HuH-7.5 (cell line): ENCODE measurements at places on chromosomes 2 and 18.

DNA sequence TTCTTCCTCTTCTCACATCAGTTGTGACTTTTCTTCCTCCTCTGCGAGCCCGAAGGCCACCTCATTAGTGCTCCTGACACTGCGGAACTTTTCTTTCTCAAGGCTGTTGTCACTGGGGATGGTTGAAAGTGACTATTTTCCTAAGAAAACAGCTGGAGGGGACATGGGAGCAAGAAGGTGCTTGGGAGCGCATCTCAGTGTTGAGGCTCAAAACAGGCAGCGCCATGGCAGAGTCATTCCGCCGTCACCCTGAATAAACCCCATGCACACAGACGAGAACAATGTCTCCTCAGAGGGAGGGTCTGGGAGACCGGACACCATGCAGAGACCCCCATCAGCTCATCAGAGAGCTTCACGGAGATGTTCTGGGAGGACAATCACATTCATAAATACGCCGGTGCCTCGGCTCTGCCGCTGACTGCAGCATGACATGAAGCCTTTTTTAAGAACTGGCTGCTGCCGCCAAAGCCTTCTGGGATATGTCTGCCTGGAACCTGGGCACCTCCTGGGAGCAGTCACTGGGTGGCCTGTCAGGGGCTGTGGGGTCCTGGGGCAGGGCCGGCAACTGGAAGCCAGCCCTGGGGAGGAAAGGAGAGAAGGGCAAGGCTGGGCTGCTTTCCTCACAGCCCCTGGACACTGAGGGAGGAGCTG lies 19.2 kb downstream of the ATOH8 start:
- no peak for DNase-seq

- DNase-seq: no peak
Observed at GRCh38 chr2:169656164-169656563, 38.0 kb downstream of the CFAP210 start.

GRCh38 chr2:97717613-97717995 lies 4.2 kb downstream of the ZAP70 start:
- DNase-seq: no peak

- DNase-seq: peak; percentile 6
Observed at GRCh38 chr2:226215902-226216503, 583.6 kb downstream of the IRS1 start.

DNA sequence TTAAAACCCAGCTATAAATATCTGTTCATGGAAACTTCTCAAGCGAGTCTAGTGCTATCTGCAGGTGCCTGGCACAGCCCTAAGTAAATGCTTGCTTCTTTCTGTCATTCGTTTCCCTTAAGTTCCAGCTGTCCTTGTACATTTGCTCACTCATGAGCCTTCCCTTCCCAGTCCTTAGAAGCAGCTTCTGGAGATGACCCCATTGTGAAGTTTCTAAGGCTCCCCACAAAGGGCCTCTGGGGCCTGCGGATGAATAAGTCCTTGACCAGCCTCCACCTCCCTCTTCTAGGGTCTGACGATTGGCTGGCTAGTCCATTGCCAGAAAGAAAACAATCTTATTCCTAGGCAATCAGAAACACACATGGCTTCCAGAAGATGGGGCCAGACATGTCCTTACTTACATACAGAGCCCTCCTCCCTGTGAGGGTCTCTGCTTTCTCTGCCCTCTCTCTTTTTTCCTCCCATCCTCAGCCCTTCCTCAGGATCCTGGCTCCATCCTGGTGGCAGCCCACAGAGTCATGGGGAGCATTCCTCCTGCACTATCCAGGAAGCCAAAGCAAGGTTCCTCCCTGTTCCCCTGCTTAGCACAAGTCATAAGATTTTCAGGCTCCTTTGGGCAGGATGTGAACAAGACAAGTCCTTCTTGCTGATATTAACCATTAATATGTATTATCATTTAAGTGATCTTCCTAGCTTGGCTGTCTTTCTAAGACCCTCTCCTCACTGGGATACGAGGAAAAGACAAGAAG lies 87.3 kb downstream of the TNFRSF11A start:
- DNase-seq: no peak

- no peak for DNase-seq
Observed at GRCh38 chr2:64858541-64859311, 130.5 kb upstream of the SLC1A4 start.

DNA sequence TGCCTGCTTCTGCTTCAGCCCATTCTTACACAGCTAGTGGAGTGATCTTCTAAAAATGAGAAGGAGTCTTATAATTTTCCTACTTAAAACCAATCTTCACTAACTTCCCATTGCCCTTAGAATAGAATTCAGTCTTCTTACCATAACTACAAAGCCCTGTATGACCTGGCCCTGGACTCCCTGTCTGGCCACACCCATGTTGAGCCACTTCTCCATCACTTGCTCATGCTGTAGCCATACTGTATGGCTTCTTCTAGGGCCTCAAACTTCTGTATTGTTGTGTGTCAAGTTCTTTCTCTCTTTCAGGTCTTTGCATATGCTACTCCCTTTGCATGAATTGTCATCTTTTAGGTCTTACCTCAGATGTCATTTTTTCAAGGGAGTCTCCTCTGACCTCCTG lies 11.2 kb downstream of the DGUOK start:
- no peak for DNase-seq

DNA sequence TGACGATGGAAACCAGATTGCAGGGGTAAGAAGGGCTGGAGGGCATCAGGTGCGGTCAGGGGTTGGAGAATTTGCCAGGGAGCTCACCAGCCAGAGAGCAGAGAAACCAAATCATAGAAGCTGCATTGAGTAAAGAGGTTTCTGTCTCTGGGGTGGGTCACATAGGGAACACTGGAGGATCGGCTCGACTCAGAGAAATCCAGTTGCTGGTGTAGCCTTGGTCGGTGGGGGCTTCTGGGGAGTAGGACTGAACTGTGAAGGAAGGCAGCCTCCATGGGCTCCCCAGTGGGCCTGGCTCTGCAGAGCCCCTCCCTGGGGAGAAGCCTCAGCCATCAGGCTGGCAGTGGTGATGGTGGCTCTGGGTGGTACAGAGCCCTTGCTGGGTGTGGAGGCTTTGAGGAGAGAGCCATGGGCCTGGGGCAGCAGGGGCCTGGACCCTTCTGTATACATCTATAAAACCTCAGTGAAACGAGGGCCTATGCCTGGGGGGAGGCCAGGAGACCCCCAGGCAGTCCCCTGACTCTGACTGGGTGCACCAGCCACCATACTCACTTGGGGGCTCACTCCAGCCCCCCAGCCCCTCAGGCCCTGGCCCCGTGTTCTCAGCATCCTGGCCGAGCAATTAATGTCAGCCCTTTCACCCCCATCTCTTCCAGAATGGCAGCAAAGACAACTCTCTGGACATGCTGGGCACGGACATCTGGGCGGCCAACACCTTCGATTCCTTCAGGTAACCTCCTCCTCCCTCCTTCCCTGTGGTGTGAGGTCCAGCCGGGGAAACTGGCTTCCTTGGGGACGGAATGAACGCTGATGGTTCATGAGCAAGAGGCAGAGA lies 124.5 kb downstream of the CTIF start:
- no peak for DNase-seq

GRCh38 chr2:191980483-191980882 lies 133.6 kb upstream of the CAVIN2 start:
- no peak for DNase-seq

GRCh38 chr2:45680351-45680967 lies 29.0 kb downstream of the PRKCE start:
- no peak for DNase-seq

- DNase-seq: no peak
Observed at GRCh38 chr18:26406324-26406723, 142.0 kb downstream of the KCTD1 start.

DNA sequence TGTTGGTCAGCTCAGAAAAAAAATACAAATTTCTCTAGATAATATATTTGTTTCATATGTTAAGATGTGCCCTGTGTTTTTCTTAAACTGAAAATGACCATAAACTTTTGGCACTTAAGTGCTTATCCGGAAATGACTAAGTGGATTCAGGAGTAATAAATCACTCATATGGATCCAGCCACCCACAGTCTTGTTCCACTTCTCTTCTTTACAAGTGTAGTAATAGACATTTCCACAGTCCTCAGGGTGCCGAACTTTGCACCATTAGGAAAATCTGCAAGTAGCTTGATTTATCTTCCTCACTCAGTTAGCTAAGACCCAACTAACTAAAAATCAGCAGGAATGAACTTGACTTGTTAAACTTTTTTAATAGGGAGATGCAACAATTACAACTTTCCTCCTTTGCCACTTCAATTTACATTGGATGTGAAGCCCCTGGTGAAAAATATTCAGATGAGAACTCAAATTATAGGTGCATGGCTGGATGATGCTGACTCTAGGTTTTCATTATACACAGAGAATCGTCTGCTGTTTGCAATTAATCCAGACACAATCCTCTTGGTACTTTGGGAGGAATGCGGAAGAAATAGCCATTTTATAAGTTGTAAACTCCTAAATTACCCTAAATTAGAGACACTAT lies 322.5 kb downstream of the ARHGAP15 start:
- DNase-seq: no peak

DNA sequence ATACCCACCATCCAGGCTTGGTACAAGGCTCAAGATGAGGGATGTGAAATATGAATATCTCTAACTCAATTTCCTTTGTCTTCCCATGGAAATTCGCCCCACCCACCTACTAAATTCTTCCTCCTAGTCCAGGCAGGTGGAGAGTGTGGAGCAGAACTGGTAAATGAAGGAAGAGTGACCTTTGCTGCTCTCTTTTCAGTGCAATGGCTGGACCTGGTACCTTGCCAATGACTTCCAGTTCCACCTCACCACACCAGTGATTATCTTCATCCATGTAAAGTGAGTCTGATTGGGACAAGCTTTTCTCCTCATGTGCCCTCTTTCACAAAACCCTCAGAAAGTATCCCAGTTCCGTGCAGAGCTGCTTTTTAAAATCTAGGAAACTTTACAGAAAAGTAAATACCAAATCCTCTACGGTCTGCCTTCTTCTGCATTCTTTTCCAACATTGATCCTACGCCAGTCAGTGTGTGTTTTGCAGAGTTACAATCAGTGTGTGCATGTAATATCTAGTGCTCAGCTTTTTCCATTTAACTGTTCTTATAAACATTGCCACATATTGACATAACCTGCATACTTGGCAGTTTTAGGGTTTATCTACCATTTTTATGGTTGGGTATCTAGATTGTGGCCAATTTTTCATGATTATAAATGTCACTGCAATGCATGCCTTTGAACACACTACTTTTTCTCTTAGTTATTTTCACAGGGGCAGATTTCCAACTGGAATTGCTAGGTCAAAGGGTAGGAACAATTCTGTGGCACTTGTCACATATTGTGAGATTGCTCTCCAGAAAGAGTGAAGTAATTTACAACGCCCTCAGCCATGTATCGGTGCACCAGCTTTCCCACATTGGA lies 86.5 kb upstream of the SEC11C start:
- no peak for DNase-seq

DNA sequence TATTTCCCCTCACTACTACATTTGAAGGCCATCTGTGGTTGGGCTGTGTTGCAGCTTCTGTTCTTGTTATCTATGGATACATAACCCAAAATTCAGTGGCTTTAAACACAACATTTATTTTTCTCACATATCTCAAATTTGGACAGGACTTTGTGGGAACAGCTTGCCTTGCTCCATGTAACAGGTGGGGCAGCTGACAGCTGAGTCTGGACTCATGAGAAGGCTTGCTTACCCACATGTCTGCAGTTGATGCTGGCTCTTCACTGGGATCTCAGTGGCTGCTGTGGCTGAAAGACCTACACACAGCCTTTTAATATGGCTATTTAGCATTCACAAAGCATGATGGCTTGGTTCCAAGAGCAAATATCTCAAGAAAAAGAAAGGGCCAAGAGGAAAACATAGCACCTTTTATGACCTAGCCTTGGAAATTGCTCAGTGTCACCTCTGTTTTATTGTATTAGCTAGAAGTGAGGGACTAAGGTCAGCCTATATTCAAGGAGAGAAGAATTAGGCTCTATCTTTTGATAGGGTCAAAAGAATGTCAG lies 296.8 kb upstream of the ZNF521 start:
- DNase-seq: no peak

DNA sequence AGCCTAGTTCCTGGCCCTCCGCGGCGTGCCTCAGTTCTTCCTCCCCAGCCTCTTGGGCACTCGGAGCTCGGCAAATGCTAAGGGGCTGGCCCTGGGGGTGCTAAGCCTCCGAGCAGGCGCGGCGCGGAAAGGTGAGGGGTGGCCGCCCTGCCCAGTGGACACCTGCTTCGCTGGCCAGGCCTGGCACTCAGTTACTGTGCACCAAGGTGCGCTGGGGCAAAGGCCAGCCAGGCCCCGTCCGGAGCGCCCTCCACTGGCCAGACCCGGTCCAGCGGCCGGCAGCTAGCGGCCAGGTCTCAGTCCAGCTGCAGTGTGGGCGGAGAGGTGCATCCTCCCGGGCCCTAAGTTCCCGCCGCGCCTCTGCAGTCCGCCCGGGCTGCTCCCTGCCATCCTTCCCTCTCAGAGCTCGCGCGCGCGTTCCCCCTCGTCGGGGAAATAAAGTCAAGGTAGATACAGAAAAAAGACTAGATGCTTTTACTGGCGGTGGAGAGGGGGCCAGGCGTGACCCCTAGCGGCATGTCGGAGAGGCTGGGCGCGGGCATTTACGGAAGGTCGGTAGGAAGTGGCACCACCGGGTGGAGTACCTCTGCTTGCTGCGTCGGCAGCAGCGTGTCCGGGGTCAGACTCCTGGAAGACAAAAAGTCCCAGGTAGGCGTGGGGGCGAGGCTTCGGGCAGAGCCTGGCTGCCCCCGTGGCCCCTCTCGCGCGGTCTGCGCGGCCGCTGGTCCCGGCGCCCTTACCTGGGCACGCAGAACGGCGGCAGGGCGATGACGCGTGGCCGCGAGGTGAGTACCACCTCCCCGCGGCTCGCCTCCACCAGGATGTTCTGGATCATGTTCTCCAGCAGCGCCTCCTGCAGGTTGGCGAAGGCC lies 9.4 kb upstream of the CRYBA2 start:
- peak; percentile 92 for DNase-seq

GRCh38 chr2:168633200-168633599 lies 169.2 kb upstream of the NOSTRIN start:
- DNase-seq: no peak

- DNase-seq: peak; percentile 60
Observed at GRCh38 chr18:62399781-62400308, 74.7 kb downstream of the TNFRSF11A start.

- DNase-seq: no peak
Observed at GRCh38 chr2:16326711-16327300, 338.8 kb downstream of the CYRIA start.

- DNase-seq: no peak
Observed at GRCh38 chr2:203688798-203689197, 17.6 kb upstream of the CD28 start.

- peak; percentile 78 for DNase-seq
Observed at GRCh38 chr2:219277703-219278654, 1.2 kb upstream of the DNAJB2 start.

DNA sequence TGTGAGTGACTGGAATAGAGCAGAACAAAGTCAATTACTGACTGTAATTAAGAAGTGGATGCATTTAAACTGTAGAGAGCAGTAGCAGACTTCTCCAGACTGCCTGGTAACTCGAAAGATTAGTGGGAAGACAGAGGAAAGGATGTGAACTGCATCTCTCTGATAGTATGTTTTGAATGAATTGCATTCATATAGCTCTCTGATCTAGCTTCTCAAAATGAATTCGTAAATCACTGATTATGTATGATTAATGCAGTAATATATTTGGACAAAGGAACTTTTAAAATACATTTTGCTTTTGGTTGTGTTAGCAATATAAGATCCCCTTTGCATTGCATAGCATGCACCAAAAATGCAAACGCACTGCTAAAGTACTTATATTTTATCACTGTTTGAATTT lies 304.0 kb downstream of the ARHGAP15 start:
- DNase-seq: no peak

GRCh38 chr2:128416806-128417205 lies 98.1 kb upstream of the HS6ST1 start:
- no peak for DNase-seq

GRCh38 chr2:44869761-44870160 lies 71.7 kb upstream of the SIX3 start:
- no peak for DNase-seq
